ENCODE measurements at places on chromosomes 2 and 18.

- no peak for DNase-seq
These were observed 58.1 kb downstream of the ABCG8 start for GRCh38 chr2:43896906-43897305.

GRCh38 chr2:188320861-188321260 is 29.2 kb downstream of the GULP1 start:
- DNase-seq = no peak

DNA sequence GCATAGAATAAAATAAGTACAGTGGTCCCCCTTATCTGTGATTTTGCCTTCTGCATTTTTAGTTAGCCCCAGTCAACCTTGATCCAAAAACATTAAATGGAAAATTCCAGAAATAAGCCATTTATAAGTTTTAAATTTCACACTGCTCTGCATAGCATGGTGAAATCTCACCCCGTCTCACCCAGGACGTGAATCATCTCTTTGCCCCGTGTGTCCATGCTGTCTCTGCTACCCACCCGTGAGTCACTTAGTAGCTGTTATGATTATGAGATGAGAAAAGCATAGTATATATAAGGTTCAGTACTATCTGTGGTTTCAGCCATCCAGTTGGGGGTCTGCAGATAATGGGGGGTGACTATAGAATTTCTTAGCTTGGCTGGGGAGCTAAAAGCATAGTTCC is 67.3 kb downstream of the RHBDD1 start:
- DNase-seq = no peak

GRCh38 chr2:168773719-168774521 is 28.5 kb upstream of the NOSTRIN start:
- DNase-seq = no peak

GRCh38 chr2:62016957-62017356 is 111.5 kb downstream of the COMMD1 start:
- no peak for DNase-seq

- DNase-seq = no peak
These were observed 154.7 kb downstream of the EML6 start for GRCh38 chr2:54878182-54878581.

DNA sequence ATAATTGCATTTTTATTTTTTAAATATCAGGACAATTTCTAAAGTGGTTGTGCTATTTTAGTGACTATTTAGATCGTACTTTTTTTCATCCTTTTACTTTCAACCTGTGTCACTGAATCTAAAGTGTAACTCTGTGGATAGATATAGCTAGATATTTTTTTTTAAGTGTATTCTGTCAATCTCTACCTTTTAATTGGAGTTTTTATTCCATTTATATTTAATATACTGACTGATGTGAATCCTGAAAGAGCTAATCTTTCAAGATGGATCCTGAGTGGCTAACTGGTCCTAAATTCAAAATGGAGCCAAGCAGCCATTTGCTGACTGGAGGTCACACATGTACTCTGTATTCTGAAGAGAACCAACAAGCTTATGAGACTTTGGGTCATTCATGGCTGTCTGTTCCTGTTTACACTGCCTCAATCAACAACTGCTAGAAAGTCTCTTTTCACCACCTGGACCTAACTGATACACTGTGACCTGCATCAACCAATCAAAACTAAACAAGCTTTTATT is 4.6 kb upstream of the PSMD14 start:
- no peak for DNase-seq

GRCh38 chr2:88176352-88176984 is 6.3 kb downstream of the THNSL2 start:
- DNase-seq = no peak

DNA sequence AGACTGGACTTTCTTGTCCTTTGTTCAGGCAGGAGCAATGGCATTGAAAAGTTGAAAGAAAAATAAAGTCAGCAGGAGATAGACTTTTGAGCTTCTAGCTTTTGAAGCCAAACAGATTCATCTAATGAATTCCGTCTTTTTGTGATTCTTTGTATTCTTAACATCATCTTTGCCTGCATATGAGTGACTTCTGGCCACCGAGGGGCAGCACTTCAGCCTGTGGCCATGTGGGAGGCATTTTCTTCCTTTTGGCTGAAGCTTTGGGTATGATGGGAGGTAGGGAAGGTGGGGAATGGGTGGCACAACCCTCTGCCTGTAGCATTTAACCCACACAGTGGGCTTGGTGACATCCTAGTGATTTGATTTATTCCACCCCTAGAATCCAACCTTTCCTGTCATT is 220.6 kb downstream of the SETBP1 start:
- DNase-seq = no peak

- DNase-seq = no peak
These were observed 19.5 kb downstream of the RBKS start for GRCh38 chr2:27870724-27871123.

- no peak for DNase-seq
These were observed 47.1 kb downstream of the ZNF532 start for GRCh38 chr18:58911766-58912165.

DNA sequence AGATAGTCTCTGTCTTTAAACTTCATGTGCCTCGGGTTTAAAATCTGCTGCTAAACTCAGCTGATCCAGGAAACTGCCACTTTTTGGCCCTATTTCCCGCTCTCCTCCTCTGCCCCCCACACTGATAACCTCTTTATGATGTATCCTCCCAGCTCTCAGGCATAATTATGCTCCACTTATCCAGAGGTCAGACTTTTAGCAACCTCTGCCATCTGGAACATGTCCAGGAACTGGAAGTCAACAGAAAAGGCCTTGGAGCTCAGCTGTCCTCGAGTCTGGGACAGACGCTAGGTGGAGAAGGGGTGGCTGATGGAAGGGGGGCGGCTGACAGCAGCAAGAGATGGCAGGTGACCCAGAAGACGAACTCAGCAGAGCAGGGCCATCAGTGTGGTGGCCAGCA is 41.2 kb downstream of the ASAP2 start:
- no peak for DNase-seq

GRCh38 chr2:206296128-206296527 is 21.7 kb downstream of the ZDBF2 start:
- no peak for DNase-seq

GRCh38 chr18:47557160-47557559 is 305.7 kb upstream of the SKOR2 start:
- DNase-seq = no peak

GRCh38 chr2:166609183-166609959 is 115.3 kb upstream of the SCN7A start:
- DNase-seq = no peak

- DNase-seq = no peak
These were observed 179.4 kb upstream of the CXCR4 start for GRCh38 chr2:136297312-136297711.

DNA sequence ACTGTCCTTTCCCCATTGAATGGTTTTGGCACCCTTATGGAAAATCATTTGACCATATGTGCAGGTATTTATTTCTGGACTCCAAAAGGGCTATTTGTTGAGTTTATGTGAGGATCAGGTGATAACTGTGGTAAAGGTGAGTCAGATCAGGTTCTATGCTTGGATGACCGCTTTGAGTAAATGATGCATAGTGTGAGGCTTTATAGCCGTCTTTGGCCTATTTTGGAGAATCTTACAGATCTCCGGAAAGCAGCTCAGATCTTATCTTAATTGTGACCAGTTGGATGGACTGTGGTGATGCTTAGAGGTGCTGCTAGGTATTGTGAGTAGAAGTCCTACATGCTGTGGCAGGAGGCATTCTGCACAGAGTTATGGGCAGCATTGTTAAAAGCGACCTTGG is 126.2 kb downstream of the METTL8 start:
- no peak for DNase-seq

- no peak for DNase-seq
These were observed 19.7 kb upstream of the ANKRD53 start for GRCh38 chr2:70958759-70959158.

- DNase-seq = no peak
These were observed 1.3 kb downstream of the RAB31 start for GRCh38 chr18:9709304-9709877.

DNA sequence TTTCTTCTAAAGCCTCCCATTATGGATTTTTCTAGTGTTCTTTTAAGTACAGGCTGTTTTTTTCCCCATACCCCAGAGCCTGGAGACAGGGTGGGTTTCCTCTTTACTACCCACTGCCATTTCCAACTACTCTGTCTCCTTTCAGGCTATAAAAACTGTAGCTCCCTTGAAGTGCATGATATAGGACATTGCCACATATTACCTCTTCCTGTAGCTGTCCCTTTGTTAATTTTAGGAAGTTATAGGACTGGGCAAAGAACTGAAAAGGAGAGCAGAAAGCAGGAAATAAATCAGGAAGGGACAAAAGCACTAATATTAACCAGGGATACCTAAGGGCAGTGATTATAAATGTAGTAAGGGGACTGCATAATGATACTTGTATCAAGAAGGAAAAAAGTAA is 54.1 kb downstream of the VIL1 start:
- no peak for DNase-seq

- DNase-seq = no peak
These were observed 290.8 kb upstream of the CHAC2 start for GRCh38 chr2:53476834-53477233.

- no peak for DNase-seq
These were observed 18.0 kb downstream of the SLC9A2 start for GRCh38 chr2:102637358-102637757.

DNA sequence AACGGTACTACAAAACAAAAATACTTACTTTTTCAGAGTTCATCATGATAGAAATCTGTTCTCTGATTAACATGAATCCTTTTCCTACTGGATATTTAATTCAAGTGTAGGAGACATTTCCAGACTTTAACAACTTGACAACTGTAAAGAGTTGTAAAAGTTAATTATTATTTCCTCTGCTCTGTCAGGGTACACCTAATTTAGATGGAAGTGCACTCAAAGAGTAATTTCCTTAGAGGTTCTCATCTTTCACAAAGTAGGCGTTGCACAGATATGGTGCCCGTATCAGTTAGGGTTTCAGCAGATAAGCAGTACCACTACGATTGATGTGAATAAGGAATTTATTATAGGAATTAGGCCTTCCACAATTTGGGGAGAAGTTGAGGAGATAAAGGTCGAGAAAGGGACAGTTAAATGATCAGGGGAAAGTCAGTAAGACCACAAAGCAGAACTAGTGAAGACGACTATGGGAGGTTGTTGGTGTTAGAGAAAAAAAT is 16.2 kb upstream of the PDE11A start:
- DNase-seq = no peak

- no peak for DNase-seq
These were observed 70.5 kb downstream of the RBMS1 start for GRCh38 chr2:160423126-160423525.

GRCh38 chr2:173955004-173955403 is 10.2 kb downstream of the SP3 start:
- no peak for DNase-seq
